NCI-H82 (cell line): ENCODE measurements at places on chromosomes 12 and 14.
A peak's percentile ranks its signal among the peaks of the same experiment; 100 is the strongest.

- DNase-seq: peak; percentile 79
These were observed 32.0 kb downstream of the ANAPC7 start for GRCh38 chr12:110371408-110372055.

DNA sequence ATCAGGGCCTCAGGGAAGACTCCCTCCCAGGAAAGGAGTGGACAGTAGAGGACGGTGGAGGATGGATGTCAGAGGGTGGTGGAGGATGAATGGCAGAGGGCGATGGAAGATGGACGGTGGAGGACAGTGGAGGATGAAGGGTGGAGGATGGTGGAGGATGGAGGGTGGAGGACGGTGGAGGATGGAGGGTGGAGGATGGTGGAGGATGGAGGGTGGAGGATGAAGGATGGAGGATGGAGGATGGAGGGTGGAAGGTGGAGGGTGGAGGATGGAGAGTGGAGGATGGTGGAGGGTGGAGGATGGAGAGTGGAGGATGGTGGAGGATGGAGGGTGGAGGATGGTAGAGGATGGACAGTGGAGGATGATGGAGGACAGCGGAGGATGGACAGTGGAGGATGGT is 95.9 kb downstream of the LRRC74A start:
- no peak for DNase-seq

GRCh38 chr12:13024531-13024916 is 19.7 kb upstream of the FAM234B start:
- DNase-seq: no peak

- no peak for DNase-seq
These were observed 17.1 kb downstream of the BCAT1 start for GRCh38 chr12:24931666-24932405.

DNA sequence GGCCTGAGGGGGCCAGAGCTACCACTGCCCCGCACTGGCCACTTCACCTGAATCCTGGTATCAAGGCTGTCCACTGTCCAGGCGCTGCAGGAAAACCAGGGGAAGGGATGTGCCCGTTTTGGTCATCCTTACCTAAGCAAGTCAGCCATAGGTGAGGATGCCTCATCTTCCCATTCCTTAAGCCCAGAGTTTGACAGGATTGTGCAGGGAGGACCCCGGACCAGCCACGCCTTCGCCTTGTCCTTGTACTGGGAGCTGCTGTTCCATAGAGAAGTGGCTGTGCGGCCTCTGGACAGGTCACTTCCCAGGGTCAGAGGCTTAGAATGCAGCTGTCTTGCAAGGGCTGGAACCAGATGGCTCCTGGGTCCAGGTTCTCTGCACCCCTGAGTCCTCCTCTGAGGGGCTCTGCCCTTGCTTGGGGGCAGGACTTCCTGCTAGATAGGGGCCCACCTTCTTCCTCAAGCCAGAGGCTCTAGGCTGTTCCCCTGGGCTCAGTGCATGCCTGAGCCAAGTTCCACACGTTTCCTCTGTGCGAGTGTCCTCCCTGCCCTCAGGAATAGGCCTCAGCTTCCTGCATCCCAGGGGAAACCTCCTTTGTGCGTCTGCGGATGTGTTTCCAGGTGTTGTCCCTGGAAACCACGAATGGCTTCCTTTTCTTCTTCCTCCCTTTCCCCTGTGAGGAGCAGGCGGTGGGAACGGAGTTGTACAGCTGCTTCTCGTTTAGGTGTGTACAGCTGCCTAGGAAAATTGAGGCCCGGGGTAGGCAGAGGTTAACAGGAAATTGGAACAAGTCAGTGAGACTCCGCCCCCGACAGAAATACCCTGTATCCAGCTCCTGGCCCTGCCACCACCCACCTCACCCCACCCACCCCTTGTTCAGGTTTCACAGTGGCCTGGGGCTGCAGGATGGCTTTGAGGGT is 54.3 kb upstream of the RIN3 start:
- no peak for DNase-seq

- DNase-seq: no peak
These were observed 43.2 kb upstream of the GRIN2B start for GRCh38 chr12:14024591-14024990.

DNA sequence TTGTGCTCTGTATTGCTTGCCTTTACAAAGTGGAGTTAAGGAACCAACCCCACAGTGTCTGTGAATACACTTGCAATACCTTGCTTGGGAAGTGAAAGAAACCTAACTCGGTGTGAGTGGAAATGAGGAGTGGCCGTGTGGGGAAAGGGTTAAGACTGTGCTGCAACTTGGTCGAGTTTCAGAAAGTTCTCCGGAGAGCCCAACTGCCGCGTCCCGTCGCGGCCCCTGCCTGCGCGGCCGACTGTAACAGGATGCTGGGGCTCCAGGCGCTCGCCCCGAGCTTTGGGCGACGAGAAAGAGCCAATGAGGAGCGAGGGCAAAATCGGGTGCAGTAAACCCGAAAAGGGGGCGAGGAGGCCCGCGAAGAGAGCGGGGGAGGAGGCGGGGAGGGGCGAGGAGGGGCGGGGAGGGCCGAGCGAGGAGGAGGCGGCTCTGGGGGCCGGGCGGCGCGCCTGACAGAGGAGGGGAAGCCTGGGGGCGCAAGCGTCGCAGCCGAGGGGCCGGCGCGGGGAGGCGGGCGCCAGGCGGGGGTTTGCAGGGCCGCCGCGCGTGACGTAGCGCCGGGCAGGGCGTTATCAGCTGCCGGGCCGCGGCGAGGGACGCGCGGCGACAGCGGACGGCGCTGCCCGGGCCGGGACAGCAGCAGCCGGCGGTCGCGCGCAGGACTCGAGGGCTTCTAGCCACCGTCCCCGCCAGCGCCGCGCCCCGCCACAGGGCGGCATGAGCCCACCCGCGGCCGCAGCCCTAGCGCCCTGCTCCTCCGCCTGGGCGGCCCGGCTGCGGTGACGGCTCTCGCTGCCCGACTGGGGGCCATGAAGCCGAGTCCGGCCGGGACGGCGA is at the start of gene DACT1:
Gene DACT1 (plus strand): TSS at position 572 of the 840 bp plus-strand sequence. CDS start 241 bp downstream, at position 813.
- DNase-seq: peak; percentile 77

DNA sequence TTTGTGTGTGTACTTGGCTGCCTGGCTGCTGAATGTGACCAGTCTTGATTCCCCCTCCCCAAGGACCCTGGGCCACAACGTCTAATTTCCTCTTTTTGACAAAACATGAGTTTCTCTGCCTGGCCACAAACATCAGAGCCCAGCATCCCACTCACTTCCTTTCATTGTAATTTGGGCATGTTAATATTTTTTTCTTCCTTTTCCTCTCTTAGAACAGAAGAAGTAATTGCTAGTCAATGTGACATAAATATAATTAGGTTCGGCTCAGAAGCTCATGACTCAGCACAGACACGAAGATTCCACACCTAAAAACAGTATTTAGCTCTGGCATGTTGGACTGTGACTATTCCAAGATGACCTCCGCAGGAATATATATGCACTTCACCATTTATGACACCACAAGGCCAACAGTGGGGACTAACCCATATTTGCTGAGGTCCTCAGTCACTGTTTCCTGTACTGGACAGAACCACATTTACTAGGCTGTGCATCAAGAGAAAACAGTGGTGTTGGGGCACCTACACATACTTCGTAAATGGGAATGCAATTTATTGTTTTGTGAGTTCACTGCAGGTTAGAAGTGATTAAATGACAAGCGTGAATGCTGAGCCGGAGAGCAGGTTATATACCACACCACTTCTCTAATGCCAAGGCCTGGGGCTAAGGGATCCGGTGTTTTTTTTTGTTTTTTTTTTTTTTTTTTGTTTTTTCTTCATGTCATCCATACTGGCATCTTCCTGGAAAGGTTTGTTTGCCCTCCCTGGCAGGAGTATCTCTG is 4.2 kb downstream of the GSG1 start:
- no peak for DNase-seq

- peak; percentile 7 for DNase-seq
These were observed 546.7 kb upstream of the SEL1L start for GRCh38 chr14:82080370-82080769.

DNA sequence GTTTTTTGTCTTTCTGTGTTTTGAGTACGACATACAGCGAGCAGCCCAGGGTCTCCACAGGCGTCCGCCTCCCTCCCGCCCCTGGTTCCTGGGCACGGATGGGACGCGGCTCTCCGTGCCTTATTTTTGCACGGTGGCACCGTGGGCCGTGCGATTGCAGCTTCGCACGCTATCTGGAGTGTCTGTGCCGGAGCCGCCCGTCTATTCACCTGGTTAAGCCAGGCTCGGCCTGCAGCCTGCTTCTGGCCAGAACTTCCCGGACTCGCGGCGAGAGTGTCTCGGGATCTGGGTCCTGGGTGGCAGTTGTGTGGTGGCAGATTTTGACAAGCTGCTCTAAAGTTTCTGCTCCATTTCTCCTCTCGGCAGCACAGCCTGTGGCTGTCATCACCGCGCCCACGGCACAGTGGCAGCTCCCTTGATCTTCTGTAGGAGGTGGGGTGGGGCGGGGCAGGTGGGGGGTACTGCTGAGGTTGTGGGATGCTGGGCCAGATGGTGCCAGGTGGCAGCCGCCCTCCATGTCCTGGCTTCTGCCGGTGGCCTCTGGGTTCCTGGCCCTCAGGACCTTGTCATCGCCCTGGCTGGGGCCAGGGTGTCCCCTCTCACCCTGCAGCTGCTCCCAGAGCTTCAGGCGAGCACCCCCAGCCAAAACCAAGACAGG is 2.9 kb downstream of the MMP17 start:
- DNase-seq: peak; percentile 67

DNA sequence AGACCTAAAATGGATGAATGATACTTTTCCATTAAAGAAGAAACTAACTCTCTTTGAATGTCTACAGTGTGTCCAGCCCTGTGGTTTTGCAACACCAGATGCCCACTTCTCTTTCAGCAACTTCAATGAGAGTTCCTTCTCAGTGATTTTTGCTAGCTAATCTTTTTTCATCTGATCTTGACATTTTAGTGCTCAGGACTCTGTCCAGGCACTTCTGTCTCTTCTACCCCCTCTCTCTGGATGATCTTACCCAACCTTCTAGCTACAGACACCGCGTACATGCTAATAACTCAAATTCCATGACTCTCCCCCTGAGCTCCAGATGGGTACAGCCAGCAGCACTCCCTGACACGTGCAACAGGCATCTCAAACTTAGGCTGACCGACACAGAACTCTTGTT is 161.1 kb upstream of the FOXN3 start:
- DNase-seq: no peak
